ENCODE measurements at places on chromosomes 5 and 9.

GRCh38 chr5:96381526-96381925 is 51.5 kb downstream of the PCSK1 start:
- peak; percentile 49 for DNase-seq

GRCh38 chr9:135480071-135480939 is 723 bp downstream of the PPP1R26 start:
- DNase-seq = peak; percentile 65

DNA sequence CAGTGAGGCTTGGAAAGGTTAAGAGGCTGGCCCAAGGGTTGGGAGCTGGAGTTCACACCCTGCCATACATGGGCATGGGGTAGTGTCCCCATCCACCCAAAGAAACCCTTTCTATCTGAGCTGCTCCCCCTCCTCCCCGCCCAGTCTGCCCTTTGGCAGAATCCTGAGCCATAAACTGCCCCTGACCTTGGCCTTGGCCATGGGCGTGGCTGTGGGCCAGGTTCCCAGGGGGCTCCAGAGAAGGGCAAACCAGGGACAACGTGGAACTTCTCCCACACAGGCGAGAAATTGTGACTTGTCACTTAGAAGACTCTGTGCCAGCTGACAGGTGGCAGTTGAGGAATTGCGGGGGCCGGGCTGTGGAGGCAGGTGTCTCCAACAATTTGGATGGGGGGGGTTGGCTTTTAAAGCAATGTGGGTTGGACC is 4.8 kb downstream of the FAM78A start:
- no peak for DNase-seq

GRCh38 chr5:87115839-87116364 is 151.8 kb upstream of the RASA1 start:
- no peak for DNase-seq

DNA sequence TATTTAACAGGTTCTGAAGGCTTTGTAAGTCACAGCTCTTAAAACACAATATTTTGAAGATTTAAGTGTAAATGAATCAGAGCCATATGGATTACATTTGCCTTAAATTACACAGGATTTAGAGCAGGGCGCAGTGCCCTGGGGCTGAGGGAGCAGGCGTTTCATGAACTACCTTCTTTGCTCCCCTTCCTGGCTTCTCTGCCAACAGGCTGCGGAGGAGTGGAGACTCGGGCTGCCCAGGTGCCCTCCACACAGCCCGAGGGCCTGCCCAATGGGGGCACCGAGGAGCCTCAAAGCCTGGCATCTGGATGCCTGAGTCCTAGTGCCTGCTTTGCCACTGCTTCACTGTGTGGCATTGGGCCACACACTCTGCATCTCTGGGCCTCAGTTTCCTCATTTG is 90.6 kb upstream of the HAND1 start:
- no peak for DNase-seq

GRCh38 chr5:147391781-147392180 is 118.1 kb downstream of the DPYSL3 start:
- DNase-seq = no peak

DNA sequence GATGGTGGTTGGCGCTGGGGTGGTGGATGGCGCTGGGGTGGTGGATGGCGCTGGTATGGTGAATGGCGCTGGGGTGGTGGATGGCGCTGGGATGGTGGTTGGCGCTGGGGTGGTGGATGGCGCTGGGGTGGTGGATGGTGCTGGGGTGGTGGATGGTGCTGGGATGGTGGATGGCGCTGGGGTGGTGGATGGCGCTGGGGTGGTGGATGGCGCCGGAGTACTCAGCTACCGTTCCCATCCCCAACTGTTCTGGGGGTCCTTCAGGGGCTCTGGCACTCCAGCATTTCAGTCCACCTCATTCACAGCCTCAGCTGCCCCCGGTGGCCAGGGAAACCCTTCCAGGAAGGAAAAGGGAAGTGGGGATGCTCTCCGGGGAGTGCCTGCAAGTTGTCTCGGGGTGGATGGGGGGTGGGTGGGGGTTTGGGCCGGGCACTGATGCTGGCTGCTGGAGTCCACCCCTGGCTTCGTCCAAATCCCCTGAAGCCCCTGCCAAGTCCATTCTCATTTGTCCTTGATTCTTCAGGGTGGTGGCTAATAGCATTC is 147.3 kb upstream of the COL5A1 start:
- DNase-seq = no peak

DNA sequence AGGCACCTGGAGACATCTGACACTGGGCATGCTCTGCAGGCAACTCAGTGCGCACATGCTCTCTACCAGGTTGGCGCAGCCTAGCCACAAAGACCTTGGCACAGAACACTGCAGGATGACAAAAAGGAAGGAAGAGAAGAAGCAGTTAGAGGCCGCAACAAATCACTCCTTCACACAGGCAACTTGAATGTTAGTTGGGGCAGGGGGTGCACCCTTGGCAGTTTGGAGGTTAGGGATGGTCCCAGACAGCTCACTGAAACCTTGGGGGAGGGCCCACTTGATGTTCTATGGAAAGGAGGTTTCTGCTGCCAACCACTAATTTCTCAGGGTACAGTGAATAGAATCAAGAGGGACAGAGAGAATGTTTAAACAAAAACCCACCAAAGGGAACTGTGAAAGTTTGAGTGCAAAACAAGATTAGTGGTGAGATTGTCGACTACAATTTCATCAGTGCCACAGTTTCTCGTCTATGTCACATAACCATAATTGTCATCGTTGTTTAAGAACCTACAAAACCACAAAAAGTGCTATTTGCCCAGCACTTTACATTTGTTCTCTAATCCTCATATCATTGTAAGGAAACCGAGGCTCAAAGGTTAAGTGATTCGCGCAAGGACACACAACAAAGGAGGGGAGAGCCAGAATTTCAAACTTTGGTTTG is 48.7 kb downstream of the FBXW11 start:
- no peak for DNase-seq

DNA sequence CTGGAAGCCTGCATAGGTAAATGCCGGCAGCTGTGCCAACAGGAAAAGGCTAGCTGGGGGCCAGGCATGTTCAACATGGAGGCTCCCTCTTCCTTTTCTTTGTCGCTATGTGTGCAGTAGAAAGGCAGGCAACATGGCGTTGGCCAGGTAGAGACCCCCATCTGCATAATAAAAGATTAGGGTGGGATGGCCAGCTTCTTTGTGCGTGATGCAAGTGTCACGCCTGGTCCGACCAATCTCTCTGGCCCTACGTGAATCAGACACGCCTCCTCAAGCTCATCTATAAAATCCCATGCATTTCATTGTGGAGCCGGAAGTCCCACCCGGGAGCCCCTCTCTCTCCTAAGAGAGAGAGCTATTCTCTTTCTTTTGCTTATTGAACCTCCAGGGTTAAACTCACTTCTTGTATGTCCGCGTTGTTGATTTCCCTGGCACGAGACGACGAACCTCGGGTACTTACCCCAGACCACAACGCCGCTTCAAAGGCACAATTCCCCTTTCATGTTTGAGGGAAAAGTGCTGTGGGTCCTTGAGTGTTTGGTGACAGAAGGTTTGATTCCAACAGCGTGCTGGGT is 25.0 kb upstream of the C5orf47 start:
- no peak for DNase-seq

DNA sequence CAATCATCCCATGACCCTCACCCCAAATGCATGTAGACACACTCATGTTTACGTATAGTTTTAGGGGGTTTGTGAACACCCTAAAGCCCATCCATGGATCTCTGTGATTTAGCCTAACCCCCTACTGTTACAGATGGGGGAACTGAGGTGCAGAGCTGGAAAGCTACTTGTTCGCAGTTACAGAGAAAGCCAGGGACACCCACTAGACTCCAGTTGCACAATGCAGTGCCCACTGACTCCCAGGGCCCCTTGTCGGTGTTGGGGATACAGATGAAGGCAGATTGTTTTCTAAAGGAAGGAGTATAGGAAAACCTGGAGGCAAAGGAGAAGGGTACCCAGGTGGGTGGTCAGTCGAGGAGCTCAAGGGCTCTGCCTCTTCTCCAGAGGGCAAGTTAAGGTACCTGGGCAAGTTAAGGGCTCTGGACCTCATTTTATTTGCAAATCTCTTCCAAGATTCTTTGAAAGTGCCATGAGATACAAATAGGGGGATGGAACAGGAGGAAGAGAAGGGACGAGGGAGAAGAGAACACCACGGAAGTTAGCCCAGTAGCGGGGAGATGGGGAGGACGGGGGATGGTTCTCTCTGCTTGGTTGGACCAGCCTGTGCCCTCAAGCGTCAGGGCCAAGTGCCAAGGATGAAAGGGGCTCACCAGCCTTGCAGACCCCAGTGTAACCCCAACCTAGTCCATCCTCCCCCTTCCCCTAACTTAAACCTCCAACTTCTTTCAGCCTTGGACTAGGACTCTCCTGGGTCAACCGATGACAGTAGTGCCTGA is 958 bp downstream of the MYOZ3 start:
- no peak for DNase-seq

- DNase-seq = no peak
Measured at GRCh38 chr5:113092683-113093082, 116.1 kb downstream of the DCP2 start.

DNA sequence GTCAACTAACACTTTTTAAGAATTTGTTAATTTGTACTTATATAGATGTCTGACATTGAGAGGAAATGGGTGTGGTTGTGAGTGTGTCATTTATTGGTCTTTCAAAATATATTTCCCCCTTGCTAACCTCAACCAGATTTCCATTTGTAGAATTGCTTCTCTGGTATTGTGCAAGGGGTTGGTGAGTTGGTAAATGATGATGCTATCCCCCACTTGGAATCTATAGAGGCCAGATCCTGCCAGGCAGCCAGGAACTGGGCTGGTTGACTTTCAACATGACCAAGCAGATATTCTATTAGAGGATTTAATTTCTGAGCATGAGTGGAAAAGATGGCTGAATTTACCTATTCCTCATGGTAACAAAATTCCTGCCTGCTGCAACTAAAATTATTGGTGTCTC is 306.6 kb upstream of the KIF2A start:
- DNase-seq = no peak

- no peak for DNase-seq
Measured at GRCh38 chr5:14574891-14575508, 6.6 kb upstream of the OTULINL start.

GRCh38 chr5:33227247-33227646 is 213.5 kb upstream of the TARS1 start:
- DNase-seq = no peak

DNA sequence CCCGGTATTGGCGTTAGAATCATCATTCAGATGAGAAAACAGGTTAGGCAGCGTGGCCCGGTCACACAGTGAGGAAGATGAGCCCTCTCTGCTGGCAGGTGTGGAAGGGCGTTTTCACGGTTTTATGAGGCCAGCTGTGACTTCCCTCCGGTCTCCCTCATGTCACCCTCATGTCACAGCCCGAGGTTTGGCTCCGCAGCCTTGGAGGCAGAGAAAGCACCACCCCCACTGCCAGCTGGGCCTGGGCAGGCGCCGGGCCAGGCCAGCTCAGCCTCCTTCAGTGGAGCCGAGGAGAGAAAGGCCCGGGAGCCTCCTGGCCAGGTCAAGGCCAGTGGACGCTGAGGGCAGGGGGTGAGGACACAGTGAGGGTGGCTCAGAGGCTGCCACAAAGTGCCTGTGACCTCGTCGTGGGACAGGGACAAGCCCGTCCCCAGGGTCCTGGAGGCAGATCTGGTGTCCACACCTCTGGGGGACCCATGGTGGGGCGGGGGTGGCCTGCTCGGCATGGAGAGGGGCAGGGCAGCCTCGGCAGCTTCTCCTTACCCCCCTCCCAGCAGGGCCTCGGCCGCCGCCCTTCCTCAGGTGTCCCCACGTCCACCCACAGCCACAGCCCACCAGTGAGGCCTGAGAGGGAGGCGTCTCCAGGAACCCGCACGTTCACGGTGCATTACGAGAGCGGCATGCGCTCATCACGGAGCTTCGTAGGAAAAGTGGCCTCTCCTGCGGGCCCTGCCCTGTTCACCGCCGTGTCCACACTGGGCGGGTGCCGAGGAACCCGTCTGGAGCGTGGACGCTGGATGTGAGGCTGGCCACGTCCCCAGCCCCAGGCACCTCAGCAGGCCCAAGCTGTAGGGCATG is 32.2 kb downstream of the EXD3 start:
- no peak for DNase-seq

DNA sequence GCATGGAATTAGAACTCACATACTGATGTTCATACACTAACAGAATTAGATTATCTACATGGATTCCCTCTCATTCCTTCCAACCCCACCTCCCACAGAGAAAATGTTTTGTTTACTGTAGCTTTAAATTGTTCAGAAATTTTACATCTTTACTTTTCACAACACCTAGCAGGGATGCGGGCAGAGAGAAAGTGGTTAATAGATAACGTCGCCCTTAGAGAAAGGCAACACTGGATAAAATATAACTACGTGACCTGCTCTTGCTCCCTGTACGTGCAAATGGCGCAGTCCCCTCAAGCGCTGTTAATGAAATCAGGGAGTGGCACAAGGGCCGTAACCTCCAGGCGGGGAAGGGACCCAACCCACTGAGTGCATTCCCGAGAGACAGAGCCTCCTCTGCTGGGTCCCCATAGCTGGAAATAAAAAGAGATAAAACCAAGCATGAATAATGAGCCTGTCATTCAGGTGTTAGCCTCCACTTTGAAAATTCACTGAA is 125.3 kb upstream of the DAPK1 start:
- peak; percentile 17 for DNase-seq

DNA sequence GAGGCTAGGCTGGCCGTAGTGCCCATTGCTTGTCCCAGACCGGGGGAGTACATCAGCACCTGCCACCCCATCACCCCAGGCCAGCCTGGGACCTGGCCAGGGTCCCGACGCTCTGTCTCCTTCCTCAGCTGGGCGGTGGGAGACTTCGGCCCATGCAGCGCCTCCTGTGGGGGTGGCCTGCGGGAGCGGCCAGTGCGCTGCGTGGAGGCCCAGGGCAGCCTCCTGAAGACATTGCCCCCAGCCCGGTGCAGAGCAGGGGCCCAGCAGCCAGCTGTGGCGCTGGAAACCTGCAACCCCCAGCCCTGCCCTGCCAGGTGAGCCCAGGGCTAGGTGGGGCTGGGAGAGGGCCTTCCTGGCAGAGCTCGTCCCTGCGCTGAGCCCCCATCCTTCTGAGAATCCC is 16.5 kb upstream of the CACFD1 start:
- DNase-seq = no peak

- no peak for DNase-seq
Measured at GRCh38 chr9:131470581-131470991, 32.1 kb upstream of the POMT1 start.

DNA sequence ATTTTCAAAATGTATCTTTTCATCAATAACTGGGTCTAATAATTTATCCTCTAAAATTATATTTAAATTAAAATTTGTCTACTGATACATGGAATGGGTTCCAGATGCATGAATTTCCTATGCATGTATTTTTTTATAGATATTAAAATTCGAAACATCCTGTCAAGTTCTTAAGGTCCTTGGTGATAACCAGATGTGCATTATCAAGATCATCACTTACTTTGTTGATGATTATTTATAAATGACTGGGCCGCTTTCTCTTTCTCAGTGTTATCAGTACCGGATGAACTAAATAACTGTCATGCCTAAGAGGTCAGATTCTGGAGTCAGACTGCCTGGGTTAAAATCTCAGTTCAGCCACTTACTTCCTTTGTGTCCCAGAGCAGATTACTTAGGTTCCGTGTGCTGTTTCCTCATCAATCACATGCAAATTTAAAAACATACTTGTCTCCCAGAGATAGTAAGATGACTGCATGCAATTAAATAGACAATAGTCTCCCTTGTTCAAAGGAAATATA is 124.3 kb downstream of the TEX10 start:
- DNase-seq = no peak

GRCh38 chr9:93250185-93250584 is 66.2 kb downstream of the WNK2 start:
- DNase-seq = no peak

All from retina (tissue), 1 donor.